T-helper 9 cell (primary cell): ENCODE measurements at places on chromosomes 6 and 20.

DNA sequence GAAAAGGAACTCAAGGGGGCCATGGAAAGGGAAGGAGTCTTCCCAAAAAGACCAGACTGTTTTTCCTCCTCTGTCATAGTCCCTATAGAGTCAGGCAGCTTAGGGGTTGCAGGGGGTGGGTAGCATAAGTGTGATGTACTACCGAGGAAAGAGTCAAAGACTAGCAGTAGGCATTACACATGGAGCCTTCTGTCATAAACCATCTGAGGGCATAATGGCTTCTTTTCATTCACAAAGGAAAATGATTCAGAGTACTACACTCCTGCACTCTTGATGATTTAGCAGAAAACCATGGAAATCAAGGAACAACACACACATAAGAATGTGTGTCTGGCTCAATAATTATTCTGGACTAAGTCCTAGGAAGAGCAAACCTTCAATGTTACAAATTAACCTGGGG lies 14.9 kb downstream of the PLN start:
- no peak for DNase-seq

DNA sequence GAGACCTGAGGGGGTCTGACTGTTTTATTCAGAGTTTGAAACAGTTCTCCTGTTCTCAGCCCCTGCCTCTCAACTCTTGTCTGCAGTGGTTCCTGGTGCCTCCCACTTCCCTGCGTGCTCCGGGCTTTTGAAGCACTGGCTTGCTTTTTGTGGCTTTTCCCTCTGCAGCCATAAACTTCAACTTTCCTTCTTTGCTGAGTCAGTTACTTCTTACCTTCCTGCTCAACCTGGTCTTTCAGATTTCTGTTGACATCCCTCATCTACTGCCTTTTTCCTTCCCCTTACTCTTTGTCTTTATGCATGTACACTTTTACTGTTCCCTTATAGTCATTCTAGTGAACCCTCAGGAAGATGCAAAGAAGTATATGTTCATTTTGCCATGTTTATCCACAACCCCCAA lies 57.4 kb downstream of the ASXL1 start:
- no peak for DNase-seq

- no peak for DNase-seq
Measured at GRCh38 chr6:30211306-30211705, 1.9 kb downstream of the TRIM26 start.

DNA sequence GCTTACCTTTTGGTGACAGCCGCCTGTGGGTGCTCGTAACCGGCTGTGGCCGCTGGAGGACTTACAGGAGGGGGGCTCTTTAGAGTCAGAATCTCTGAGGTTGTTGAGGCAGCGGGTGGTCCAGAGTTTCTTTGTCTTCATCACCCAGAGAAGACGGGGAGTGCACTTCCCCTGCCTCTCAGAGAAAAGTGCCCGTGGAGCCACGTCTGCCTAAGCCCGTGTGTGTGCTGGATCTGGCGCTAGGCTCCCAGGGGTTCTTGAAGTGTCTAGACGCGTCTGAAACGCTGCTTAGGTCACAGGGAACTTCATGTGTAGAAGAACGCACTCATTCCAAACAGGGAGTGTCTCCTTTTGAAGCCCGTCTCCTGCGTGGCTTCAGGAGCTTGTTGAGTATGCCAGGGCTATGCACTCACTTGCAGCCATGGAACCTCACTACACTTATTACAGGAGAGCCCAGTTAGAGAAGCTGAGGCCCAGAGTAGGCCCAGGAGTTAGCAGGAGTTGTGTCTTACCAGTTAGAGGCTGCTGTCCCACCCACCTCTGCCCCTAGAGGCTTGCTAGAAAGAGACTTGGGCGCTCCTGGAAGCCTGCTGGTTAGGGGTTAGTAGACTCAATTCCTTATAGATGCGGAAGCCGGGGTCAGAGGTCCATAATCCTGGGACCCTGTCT lies 1.3 kb downstream of the LSM14B start:
- DNase-seq = no peak

GRCh38 chr20:46545077-46545826 lies 5.2 kb downstream of the OCSTAMP start:
- DNase-seq = no peak

DNA sequence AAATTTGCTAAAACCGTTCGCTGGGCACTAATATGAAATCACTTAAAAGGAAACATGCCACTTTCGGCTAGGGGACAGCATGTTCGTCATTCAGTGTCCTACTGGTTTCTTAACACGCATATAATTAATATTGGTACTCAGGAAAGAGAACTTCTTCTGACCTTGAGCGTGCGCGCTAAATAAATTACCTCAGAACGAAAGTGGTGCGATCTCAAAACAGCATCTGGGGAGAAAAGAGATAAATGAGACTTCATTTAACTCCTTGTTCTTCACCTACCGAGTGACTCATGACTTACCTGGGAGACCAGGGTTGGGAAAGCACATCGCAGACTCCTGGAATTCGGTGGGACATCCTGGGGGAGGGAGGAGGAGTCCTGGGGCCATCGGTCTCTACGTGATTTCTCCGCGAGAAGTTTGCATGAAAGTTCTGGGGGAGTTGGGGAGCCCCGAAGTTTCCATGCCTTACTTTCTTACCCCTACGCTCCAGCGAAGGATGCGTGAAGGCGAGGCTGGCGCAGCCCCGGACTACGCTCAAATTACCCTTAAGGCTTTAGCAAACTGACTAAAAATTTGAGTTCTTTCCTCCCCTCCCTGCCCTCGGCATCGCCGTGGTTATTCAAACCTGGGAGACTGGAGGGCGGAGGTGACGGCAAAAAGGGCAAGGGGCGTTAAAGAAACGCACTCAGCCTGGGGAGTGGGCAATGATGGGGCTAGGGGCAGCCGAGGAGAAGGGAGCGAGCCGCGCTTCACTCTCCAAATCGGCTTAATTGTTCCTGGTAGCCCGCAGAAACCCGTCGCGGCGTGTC lies 1.1 kb upstream of the BEND6 start:
- DNase-seq = no peak

DNA sequence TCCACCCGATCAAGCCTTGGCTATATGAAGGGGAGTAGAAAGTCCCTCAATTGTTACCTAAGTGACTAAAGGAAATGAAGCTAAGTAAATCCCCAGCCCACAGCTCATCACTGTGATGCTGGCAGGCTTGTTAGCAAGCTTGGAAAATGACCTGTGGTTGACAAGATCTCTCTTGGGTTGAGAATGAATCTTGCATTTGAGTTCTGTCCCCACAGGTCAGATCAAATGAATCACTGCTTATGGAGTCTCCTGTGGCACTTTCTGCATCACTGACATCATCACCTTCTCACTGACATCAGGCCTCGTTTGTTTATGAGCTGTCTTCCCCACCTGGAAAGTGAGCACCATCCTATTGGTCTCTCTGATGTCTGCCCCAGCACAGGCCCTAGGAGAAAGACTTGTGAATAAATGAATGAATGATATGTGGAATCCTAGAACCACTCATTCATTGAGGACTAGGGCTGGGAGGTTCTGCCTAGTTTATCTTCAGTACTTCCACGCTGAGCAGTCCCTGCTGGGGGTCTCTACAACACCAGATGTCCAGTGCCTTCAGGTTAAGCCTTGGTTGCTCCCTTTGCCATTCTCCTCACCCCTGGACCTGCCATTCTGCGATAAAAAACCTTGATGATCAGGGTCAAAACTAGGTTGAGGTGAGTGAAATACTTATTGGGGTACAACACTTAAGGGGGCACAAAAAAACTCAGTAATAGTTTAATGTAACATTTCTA lies 318.4 kb upstream of the MOCS1 start:
- no peak for DNase-seq

GRCh38 chr6:144320741-144321140 lies 35.6 kb downstream of the UTRN start:
- DNase-seq = no peak

- DNase-seq = peak; percentile 64
Measured at GRCh38 chr6:2749969-2750600, 637 bp downstream of the MYLK4 start.

DNA sequence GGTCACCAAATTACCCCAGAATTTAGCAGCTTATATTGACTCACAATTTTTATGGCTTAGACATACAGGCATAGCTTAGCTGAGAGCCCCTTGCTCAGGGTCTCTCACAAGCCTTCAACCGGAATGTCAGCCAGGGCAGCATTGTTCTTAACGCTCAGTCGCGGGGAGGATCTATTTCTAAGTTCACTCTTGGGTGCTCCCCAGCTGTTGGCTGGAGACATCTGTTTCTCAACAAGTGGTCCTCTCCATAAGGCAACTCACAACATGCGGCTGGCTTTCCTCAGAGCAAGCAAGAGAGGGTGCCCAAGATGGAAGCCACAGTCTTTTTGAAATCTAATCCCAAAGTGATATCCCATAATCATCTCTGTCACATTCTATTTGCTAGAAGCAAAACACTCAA lies 46.6 kb downstream of the SLX4IP start:
- no peak for DNase-seq

GRCh38 chr6:18493382-18493891 lies 106.3 kb downstream of the RNF144B start:
- DNase-seq = no peak

DNA sequence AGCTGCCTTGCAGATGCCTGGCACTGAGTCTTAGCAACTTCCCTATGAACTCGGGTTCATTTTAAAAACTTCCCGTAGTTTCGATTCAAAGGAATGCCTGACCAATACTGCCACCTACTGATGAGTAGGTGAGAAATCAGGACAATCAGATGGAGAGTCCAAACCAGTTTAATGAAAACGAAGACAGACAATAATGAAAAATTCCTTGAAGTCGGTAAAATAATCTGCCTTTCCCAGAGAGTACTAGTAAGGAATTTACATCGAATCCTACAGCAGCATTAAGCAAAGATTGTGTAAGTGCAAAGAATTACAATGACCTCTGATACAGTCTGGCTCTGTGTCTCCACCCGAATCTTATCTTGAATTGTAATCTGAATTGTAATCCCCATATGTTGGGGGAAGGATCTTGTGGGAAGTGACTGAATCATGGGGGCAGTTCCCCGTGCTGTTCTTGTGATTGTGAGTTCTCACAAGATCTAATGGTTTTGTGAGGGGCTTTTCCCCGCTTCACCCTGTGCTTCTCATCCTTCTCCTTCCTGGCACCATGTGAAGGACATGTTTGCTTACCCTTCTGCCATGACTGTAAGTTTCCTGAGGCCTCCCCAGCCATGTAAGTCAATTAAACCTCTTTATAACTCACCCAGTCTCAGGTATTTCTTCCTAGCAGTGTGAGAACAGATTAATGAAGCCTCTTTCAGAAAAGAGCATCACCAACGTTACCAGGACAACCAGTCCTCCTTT lies 134.4 kb downstream of the ARHGAP18 start:
- no peak for DNase-seq

- no peak for DNase-seq
Measured at GRCh38 chr20:43681991-43682410, 15.1 kb downstream of the MYBL2 start.

- peak; percentile 50 for DNase-seq
Measured at GRCh38 chr6:52286798-52287432, 2.4 kb upstream of the MCM3 start.

- DNase-seq = no peak
Measured at GRCh38 chr20:45044601-45045000, 56.3 kb downstream of the KCNS1 start.

DNA sequence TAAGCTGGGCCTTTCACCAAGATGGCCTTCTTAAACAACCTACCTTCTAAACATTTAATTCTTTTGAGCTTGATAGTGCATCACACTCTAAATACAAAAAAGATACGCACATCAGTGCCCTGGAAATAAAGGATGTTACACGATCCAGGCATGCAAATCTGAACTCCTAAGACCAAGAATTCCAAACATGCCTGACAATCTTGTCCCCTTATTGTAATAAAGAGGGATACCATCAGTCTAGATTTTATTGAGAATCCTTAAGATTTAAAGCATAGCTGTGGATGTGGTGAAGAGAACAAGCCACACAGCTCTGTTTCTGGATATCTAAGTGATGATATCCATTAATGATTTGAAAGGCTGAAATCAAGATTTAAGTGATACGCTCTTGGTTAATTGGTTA lies 13.0 kb downstream of the ZNF451 start:
- DNase-seq = no peak

DNA sequence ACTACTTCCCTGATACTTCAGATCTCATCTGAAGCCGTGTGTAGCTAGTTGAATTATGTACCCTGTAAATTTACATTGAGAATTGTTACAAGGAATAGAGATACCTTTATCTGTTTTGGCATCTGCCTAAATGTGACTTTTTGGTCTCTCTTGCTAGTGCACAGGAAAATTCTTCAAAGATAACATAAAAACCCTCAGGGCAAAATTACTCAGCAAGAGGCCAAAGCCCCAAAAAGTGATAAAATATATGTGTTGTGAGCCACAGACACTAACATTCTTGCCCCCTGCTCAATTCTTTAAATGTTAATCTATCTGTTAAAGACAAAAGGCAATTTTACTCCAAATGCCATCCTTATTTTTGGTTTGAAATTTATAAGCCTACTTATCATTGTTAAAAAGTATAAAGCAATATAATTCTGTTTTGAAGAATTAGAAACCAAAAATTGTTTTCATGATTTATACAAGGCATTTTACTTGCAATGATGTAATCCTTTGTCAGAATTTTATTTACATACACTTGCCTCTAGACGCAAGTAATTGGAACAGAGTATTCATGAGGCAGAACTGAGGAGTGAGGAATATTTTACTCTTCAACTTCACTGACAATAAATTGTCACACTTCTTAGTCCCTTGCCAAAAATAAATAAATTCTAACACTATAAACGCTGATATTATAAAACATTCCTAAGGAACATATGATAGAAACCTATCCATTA lies 186.2 kb downstream of the EPM2A start:
- DNase-seq = no peak
